Fibroblast of the aortic adventitia (primary cell): ENCODE measurements at places on chromosomes 4 and X.
A peak's percentile ranks its signal among the peaks of the same experiment; 100 is the strongest.

- DNase-seq, result no peak
These were observed 771.5 kb upstream of the HS3ST1 start for GRCh38 chr4:12200226-12200625.

GRCh38 chr4:113739197-113739596 is 22.3 kb downstream of the CAMK2D start:
- DNase-seq, result no peak

DNA sequence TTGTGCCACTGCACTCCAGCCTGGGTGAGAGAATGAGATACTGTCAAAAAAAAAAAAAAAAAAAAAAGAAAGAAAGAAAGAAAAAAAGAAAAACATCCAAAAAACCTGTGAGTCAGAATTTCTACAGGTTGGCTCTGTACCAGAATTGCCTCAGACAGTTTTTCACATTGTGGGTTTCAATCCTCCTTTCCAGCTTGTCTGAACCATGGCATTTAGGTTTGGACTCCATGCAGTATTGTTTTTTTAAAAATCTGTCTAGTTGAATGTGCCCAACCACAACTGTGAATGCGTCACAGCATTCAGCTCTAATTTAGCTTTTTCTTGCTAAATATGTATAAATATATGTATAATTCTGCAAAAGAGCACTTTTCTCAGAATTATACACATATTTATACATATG is 31.4 kb upstream of the ARSH start:
- DNase-seq, result peak; percentile 36

- peak; percentile 62 for DNase-seq
These were observed 217.2 kb upstream of the PCDH18 start for GRCh38 chr4:137749466-137749865.

- DNase-seq, result no peak
These were observed 54.7 kb downstream of the RBPJ start for GRCh38 chr4:26375551-26375950.

DNA sequence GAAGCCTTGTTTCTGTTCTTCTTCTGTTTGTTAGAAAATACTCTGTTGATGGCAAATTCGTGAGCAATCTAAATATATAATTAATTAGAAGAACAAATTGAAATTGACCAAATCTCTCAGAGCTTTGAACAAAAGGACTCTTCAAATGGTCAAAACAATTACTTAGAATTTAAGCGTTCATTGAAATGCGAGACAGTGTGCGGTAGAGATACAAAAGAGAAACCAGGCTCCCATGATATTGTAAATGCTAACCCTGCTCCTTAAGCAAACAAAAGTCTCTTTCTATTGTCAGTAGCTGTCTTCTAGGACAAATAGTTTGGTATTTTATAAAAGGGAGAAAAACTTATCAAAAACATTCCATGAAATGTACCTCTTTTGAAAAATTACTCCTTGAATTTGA is 453.4 kb upstream of the MAGEB2 start:
- DNase-seq, result no peak

DNA sequence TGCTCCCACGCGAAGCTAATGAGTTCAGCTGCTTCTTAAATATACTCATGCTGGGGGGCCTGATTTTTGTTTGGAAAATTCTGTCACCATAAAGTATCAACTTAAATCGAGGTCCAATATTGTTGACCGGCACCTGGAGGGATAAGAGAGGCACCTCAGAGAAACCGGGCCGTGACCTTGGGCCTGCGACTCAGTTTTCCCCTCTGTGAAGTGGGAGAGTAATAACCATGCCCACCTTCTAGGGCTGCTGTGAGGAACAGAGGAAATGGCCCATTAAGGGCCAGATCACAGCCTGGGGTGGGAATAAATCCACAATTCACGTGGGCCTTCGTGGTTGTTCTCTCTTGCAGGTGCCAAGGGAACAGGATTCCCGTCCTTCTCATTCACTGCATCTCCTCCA is 39.4 kb downstream of the ZBTB49 start:
- no peak for DNase-seq

GRCh38 chr4:153579410-153579809 is 104.7 kb upstream of the TLR2 start:
- DNase-seq, result no peak

DNA sequence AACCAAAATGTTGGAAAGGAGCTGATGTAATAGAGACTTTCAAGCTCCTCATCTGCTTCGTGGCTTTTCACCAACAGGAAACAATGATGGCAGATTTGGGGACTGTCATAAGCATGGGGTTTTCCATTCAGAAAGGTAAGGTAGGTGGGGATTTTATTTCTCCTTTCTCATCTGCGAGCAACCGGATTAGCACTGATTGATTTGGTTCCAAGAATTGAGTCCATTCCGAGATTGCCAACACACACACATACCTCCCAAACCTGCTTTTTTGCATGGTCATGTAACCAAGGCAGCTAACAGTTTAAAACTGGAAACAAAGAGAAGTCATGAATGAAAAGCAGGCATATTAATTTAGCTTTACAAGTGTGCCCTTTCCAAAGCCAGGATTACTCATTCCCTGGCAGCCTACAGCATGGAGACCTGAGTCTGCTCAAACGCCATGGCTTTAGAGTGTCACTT is 63.0 kb upstream of the LNX1 start:
- peak; percentile 89 for DNase-seq

GRCh38 chr4:93573285-93573684 is 255.3 kb upstream of the ATOH1 start:
- DNase-seq, result no peak

GRCh38 chr4:152278505-152279233 is 257.2 kb downstream of the FBXW7 start:
- DNase-seq, result no peak

DNA sequence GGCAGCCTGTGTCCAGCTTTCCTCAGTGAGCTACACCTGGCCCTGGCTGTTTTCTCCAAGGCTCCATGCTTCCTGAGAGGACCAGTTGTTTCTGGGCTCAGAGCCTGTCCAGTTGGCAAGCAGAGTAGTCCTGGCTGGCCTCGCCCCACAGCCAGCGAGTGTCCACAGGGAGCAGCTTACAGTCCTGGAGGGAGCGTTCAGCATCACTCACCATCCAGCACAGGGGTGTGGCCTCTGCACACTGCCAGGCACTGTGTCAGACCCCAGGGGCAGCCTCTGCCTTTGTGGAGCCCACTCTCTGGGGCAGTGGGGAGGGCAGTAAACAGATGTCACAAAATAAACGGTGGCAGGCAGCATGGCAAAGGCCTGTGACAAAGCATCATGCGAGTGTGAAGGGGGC is 23.9 kb downstream of the EVC start:
- peak; percentile 67 for DNase-seq

DNA sequence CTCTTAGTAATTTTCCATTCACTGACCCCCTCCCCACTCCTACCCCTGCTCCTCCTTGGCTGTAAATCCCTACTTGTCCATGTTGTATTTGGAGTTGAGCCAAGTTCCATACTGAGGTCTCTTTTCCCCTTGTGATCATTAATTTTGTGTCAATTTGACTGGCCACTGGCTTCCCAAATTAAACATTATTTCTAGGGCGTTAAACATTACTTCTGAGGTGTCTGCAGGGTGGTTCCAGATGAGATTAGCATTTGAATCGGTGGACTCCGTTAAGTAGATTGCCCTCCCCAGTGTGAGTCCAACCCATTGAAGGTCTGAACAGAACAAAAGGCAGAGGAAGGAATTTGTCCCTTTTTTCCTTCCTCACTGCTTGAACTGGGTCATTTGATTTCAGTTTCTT is 25.7 kb downstream of the SLC39A8 start:
- DNase-seq, result no peak

DNA sequence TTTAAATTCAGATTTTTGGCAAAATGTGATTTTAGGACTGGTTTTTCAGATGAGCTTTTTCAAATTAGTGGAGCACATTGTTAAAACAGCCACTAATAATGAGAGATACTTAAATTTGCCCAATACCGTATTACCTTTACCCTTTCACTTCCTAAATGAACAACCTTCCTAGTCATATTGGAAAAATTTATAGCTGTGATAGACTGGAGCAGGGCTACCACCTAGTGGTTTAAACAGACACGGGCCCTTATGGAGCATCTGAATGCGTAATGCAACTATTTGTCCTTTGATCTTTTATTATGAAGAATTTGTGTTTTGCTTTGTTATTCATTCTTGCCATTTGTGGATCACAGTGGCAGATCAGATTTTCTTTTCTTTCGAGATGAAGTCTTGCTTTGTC is 72.7 kb downstream of the KDM6A start:
- DNase-seq, result no peak

DNA sequence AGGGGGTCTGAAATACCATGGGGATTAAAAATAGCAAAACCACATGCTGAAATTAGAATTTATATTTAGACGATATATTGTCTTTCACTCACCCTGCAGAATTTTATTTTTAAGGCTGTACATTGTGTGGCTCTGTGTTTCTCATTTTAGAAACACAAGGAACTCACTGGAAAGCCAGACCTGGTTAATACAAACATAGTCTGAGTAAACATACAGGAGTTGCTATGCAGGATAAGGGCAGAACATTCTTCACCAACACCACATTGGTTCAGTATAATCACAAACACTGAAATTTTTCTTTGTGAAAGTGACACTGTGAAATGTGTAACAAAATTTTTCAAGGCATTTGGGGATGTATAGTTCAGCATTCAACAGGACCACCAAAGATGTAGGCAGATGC is 115.5 kb downstream of the ARX start:
- no peak for DNase-seq

GRCh38 chrX:133594156-133594555 is 178.9 kb upstream of the GPC4 start:
- no peak for DNase-seq

GRCh38 chrX:139126493-139126892 is 404.0 kb upstream of the F9 start:
- no peak for DNase-seq

DNA sequence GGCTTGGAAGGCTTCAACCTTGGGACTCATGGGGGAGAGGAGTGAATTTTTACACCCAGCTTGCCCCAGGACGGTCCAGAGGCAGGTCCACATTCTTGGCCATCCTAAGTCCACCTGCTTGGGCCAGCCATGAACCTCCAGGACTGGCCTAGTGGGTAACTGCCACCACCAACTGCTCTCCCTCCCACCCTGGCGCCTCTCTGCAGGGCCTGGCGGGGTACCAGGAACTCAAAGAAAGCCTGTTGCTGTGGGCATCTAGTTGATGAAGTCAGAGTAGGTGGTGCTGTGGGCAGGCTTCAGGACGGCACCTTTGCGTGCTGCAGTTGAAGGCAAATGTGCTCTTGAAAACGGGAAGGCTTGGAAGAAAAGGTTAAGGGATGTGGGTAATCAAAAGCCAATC is 12.0 kb downstream of the BCOR start:
- no peak for DNase-seq

GRCh38 chrX:32954125-32954524 is 257.2 kb downstream of the DMD start:
- DNase-seq, result no peak

GRCh38 chrX:109632906-109633504 is 8.0 kb upstream of the KCNE5 start:
- DNase-seq, result peak; percentile 52

- DNase-seq, result no peak
These were observed 32.0 kb downstream of the LAS1L start for GRCh38 chrX:65502618-65503017.

DNA sequence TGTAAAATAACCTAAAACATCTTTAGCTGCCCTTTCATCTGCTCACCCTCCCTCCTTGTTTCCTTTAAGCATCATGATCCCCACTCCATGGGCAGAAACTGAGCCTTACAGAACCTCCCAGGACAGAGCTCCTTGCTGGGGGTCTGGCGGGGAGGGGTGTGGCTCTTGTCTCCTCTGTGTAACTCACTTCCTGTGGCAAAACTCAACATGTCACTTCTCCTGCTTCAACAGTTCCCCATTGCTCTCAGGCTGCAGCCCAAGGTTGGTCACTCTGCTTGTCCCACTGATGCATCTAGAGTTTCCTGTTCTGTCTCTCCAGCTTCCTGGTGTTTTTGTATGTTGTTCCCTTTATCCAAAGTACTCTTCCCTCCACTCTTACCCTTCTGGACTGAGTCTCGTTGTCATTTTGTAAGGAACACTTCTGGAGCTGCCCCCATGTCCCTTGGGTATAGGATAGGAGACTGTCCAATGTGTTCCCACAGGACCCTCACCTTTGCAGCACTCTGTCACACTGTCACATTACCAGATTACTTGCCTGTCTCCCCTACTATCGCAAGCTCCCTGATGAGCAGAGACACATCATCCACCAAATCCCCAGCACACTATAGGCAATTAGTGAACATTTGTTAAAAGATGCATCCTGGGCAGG is 19.6 kb downstream of the TMEM31 start:
- DNase-seq, result no peak

DNA sequence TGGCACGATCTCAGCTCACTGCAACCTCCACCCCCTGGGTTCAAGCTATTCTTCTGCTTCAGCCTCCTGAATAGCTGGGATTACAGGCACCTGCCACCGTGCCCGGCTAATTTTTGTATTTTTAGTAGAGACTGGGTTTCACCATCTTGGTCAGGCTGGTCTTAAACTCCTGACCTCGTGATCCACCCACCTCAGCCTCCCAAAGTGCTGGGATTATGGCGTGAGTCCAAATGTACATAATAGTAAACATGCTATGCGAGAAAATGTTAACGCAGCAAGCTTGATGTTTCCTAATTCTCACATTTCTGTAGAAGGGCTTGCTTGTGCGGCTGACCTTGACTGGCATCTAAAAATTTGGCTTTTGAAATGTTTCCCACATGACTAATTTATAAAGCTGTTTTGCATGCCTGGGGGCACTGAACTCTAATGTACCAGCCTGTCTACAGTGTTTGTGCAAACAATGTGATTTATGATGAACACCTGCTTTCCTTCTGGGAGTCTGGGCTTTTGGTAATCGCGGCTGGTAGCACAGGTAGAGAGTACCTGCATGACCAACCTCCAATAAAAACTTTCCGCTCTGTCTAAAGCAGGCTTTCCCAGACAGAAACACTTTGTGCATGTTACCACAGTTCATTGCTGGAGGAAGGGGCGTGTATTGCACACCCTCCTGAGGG is 216.8 kb downstream of the IL15 start:
- DNase-seq, result no peak

DNA sequence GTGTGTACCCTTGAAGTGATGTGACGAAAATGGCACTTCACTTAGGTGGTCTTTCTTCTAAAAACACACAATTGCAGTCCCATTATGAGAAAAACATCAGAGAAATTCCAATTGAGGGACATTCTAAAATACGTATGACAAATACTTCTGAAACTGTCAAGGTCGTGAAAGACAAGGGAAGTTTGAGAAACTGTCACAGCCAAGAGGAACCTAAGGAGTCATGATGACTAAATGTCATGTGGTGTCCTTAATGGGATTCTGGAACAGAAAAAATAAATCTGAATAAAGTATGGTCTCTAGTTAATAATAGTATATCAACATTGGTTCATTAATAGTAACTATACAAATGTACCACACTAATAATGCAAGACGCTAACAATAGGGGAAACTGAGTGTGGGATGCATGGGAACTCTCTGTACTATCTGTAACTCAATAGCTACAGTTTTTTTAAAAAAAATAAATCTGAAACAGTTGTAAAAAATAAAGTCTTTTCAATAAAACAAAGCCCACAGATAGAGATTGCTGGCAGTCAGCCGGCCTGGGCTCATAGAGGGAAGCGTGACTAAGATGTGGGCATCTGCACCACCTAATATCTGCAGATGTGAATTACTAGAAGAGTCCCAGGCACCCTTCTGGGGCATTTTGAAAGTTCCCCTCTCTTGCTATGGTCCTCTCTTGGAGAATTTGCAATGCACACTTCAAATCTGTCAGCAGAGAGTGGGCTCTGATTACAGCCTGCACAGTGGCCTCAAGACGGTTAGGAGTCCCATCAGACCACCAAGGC is 47.6 kb downstream of the MID1IP1 start:
- no peak for DNase-seq

GRCh38 chr4:48722509-48723446 is 57.3 kb downstream of the FRYL start:
- peak; percentile 78 for DNase-seq

GRCh38 chr4:26140150-26140898 is 180.5 kb upstream of the RBPJ start:
- peak; percentile 22 for DNase-seq
